Left kidney (tissue), 8 donors: ENCODE measurements at places on chromosomes 11 and 22.

DNA sequence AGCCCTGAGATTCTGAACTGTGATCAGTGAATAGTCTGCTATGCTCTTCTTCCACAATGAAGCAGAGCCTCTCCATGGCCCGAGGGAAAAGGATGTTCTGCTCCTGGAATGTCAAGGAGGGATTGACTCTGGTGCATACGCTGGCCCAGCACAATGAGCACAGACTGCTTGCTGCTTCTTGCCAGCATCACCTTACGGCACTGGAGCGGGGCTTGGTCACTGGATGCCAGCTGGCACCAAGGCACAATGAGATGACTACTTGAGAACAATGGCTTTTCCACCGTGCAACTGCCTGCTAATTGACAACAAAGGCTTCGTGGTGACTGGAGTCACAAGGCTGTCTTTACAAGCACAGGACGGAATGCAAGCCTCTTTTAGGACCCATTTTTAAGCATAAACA is 139.2 kb downstream of the DSCAML1 start:
- DNase-seq: no peak

DNA sequence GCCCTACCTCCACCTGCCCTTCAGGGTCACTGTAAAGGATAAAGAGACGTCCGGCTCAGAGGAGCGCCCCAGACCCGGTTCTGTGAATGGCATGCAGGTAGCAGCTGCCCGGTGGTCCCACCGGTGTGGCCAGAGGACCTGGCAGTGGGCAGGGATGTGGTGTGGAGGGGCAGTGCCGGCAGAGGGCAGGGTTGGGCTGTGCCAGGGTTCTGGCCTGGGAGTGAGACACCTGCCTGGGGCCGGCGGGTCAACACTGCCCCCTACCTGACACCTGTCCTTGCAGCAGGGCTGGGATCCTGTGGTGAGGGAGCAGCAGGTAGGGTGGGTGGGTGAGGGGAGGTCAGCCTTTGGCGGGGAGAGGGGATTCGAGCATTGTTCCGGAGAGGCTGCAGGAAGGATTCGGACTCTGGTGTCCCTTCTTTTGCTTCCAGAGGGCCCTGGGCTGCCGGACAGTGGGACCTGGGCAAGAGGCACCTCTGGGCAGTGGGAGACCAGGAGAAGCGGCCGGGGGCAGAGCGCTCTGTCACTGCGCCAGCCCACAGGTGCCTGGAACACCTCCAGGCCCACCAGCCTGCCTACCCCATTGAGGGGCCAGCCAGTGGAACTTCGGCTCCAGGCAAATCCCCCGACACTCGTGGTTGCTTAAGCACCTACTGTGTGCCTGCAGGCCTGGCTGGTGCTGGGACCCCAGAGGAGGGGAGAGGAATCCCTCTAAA is 1.6 kb upstream of the PHLDA2 start:
- peak; percentile 53 for DNase-seq

DNA sequence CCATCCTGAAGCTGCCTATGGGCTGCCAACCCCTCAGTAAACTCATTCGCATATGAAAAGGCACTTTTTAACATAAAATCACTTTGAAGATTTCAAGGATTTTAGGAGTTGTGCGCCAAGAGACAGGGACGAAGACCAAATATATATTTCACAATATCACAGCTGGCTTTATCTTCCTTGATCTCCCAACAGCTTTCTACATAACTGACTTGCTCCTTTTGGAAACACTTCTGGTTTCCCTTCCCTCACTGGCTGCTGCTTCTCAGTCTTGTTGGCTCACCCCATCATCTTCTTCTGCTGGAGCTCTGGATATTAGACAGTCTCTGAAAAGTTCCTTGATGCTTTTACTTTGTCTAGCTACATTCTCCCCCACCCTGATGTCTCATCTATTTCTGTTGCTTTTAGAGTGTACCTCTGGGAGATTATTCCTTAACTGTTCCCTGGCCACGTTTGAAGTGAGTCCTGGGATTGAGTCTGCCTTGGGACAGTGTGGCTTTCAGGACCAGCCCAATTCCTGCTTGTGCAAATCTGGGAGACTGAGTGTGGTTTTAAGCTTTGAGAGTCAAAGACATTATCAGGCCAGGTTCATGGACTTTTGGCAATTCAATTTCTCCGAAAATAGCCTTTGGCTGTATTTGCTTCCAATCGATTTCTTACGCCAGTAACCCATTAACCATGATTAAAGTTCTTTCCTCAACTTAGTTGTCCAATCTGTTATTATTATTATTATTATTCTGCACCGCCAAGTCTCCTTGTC is 30.9 kb upstream of the NNMT start:
- DNase-seq: no peak

DNA sequence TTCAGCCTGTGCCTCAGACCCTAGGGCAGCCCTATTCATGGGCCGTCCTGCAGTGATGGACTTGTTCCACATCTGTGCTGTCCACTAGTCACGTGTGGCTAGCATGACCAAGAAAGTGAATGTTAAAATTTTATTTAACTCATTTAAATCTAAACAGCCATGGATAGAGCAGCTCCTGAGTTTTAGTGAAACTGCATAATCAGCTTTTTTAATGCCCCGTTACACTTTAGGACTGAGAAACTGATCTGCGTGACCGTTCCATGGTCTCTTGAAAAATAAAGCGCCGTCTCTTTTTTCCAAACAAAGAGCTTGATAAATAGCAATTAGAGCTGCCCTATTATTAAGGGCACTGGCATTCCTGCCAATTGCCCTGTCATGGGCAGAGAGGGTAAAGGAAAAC is 76.5 kb upstream of the SNX19 start:
- DNase-seq: peak; percentile 11

GRCh38 chr22:17102297-17102667 is 17.5 kb downstream of the IL17RA start:
- DNase-seq: no peak

- no peak for DNase-seq
Measured at GRCh38 chr11:69914286-69915150, 95.3 kb upstream of the FGF3 start.

DNA sequence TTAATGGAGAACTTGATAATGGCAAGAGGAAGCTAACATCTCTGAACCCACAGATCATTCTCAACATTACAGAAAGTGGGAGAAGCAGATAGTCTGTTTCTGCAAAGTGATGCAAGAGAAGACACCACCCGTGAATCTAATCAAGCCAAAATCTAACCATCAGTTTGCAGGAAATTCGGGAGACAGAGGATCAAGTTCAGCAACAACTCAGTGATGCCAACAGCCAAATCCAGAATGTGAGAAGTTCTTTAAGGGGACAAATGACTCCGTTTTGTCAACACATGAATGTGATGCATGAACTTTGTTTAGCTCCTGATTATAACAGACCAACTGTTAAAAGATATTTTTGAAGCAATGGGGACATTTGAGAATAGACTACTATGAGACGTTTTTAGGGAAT is 95.2 kb upstream of the LDLRAD3 start:
- no peak for DNase-seq

DNA sequence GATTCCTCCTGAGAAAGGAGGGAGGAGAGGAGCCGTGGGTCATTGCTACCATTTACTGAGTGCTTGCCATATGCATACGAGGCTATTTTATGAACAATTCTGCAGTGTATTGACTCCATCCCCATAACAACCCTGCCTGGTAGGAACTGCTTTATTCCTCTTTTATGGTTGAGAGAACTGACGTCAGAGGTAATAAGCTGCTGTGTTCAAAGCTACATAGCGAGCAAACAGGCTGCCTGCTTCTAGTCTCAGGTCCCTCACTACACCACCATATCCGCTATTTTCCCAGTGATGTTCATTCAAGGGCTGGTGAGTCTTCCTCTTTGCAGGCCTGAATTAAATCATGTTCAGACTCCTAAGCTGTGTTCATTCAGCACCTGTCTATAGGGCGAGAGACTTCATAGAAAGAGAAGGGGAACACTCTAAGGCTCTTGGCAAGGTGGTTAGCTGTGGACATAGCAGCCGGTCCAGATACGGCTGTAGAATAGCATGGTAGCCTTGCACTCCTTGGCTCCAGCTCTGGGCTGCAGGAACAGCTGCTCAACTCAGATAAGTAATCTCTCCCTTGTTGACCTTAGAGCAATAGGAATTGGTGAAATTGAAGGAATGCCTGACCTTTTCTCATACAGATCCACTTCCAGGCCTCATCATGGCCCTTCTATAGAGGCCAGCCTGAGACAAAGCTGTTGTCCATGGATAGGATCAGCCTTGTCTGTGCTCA is 82.6 kb downstream of the MICAL2 start:
- no peak for DNase-seq

DNA sequence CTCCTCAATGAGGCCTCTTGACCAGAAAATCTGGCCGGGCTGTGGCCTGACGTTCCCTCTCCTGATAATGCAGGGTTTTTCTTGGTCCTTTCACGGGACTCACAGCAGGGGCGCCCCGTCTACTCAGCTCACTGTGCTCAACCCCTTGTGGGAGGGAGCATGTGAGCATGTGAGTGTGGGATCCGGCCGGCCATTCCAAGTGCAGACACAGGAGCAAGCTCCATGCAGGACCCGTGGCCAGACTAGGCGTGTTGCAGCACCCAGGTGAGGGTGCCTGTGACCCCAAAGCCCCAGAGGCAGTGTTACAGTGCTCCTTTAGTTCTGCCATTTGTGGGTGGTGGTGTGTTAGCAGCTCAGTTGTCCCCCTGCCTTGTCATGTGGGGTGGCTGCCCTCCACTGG is 18.0 kb downstream of the DHCR7 start:
- DNase-seq: no peak

GRCh38 chr11:118921929-118922744 is 3.6 kb downstream of the BCL9L start:
- DNase-seq: no peak

GRCh38 chr11:34613552-34614056 is 7.3 kb upstream of the EHF start:
- DNase-seq: no peak

- no peak for DNase-seq
Measured at GRCh38 chr11:111026241-111026640, 219.3 kb upstream of the POU2AF2 start.

DNA sequence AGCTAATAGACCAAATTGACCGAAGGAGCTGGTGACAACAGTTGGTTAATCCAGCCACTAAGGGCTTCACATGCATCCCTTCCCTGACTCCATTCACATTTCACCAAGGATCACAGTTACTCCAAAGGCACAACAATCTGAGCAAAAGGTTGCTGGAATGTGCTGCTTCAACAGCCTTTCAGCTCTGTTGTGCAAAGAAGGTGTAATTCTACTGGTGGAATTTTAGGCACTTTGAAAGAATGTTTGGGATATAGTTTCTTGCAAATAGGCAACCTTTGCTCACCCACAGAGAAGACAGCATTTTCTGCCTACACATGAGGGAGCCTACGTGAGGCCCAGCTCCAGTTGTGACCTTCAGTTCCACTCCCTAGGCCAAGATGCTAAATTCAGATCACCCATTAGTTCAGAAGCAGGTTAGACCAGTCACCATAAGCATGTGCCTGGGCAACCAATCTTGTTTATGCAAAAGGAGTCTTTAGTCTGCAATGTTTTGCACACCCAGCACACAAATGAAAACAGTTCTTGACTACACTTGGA is 21.6 kb upstream of the FCHSD2 start:
- no peak for DNase-seq

- DNase-seq: no peak
Measured at GRCh38 chr11:613369-613968, 2.3 kb downstream of the IRF7 start.

- no peak for DNase-seq
Measured at GRCh38 chr11:61133956-61134662, 27.1 kb downstream of the VPS37C start.

GRCh38 chr11:8329336-8329735 is 65.7 kb upstream of the LMO1 start:
- DNase-seq: no peak

DNA sequence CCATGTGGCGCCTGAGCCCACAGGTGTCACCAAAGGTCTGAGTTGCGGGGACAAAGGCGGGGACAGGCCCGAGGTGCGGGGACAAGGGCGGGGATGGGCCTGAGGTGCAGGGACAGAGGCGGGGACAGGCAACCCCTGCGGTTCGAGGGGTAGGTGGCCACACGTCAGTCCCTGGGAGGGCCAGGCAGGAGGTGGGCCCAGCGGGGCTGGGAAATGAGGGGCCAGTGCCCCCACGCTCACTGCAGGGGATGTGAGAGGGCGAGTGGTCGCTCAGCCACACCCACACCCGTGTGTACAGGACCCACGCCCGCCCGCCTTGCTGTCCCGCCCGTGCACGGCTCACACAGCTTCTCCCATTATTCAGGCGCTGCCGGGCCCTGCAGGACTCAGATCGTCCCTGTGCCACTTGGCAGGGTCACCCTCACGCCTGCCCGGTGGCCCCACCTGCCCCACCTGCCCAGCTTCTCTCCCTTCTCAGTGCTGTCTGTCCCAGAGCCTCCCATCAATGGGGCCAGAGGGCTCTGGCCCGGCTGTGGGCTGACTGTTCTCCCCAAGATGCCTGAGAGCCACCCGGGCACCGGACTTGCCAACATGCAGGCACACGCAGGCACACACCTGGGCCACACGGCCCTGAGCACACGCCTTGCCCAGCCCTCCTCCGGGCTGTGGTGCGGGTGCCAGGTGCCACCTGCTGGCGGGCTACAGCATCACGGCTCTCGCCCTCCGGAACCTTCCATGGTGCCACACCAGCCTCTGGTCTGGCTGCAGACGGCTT is 14.2 kb upstream of the MUC6 start:
- DNase-seq: peak; percentile 44

GRCh38 chr11:61963016-61963281 is 4.5 kb downstream of the FTH1 start:
- DNase-seq: no peak

DNA sequence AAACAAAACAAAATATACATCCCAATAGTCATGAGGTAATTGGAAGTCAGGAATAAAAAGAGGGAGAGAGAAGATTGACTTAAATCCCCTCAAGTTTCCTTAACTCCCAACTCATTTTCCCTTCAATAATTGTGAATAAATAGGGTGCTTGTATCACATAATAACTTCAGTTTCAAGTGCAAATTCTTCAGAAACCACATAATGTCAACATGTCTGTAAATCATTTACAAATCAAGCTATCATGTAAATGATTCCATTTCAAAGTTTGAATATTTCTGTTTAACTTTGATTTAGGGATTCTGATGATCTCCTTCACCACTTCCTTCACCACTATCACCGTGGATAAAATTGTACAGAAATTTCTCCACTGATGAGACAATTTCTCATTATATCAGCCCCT is 23.2 kb downstream of the CASP5 start:
- DNase-seq: no peak

DNA sequence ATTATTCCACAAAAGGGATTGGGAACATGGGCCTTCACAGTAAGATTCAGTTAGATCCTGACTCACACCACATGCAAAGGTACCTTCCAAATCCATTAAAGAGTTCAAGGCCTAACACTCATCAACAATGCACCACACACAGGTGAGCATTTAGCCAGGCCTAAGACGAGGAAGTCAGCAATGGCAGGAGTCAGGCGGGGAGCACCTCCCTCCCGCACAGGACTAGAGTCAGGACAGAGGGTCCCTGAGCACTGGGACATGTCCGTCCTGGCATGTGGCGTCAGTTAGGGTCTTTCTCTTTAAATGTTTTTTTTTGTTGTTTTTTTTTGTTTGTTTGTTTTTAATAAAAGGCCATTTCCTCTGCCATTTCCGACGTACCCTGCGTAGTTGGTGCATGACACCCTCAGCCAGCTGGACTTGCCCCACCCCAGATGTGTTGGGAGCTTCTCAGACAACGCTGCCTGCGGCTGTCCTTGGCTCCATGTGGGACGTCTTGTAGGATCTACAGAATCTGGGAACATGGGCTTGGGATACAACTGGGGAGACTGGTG is 1458.6 kb downstream of the BRD1 start:
- DNase-seq: no peak

- no peak for DNase-seq
Measured at GRCh38 chr11:17939542-17939941, 73.3 kb downstream of the SERGEF start.
